ENCODE measurements at places on chromosomes 2 and 18.

GRCh38 chr2:131493199-131493968 lies 1.2 kb upstream of the MZT2A start:
- DNase-seq: no peak

GRCh38 chr18:45688833-45689232 lies 35.1 kb upstream of the SLC14A1 start:
- no peak for DNase-seq

DNA sequence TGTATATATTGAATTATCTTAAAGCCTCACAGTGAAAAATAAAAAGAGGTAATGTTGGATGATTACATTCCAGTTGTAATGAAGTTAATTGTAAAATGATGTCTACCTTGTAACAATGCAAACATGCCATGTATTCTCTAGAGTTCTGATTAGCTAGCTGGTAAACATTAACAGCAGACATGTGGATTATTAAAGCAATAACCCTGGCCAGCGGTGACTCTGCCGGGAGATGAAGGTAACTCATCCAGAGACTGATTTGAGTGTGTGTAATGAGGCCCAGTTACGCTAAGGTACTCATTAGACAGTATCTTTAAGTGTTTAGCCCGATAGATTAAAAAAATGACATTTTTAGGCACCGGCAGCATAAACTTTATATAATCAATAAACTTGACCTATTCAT lies 79.6 kb upstream of the REV1 start:
- no peak for DNase-seq

GRCh38 chr2:161436411-161436810 lies 20.3 kb downstream of the TBR1 start:
- no peak for DNase-seq

DNA sequence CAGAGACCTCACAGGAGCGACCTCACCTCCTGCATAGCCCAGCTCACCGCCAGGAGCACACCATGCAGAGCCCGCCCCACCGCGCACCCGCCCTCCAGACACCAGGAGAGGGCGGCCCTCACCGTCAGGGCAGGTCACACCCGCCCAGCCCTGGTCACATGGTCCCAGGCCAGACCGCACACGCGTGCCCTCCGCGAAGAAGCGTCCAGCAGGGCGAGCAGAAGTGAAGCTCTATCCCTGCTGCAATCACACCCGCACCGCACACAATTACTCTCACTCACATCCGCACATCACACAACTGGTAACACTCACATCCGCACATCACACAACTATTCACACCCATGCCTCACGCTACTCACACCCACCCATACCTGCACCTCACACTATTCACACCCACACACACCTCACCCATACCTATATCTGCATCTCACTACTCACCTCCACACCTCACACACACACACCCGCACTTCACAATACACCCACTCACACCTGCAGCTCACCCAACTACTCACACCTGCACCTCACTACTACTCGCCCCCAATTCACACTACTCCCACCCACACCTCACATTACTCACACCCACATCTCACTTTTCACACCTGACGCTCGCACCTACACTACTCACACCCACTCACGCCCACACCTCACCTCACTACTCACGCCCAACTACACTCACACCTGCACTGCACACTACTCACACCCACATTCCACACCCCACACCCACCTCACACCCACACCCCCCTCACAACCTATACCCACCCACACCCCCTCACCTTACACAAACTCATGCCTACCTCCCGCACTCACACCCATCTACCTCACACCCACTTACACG lies 242.0 kb downstream of the HDAC4 start:
- no peak for DNase-seq

DNA sequence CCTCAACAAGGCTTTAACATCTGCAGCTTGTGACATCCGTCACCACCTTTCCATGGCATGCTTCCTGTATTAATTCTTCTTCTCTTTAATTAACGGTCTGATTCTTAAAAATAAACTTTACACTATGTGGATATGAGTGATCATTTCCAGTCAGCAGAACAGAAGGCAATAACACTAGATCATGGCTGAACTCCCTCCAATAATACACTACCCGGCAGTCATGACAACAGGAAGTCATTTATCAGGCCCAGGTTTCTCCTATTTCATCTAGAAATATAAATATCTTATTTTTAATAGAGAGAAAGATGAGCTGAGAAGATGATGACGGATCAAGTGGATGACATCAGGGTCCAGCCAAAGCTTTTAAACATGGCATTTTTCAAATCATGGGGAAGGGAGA lies 792.2 kb downstream of the SLC4A3 start:
- no peak for DNase-seq

Data from GM12864 (cell line).